NCI-H2081 treated with DMSO at 0.1 percent for 48 hours (cell line): ENCODE measurements at places on chromosomes 4 and X.

GRCh38 chr4:73453701-73454005, 17.6 kb downstream of the AFP start:
- DNase-seq: no peak

GRCh38 chrX:81280148-81280547, 78.2 kb downstream of the SH3BGRL start:
- no peak for DNase-seq

- no peak for DNase-seq
These were observed 150.6 kb downstream of the ADAMTS3 start for GRCh38 chr4:72418458-72418857.

DNA sequence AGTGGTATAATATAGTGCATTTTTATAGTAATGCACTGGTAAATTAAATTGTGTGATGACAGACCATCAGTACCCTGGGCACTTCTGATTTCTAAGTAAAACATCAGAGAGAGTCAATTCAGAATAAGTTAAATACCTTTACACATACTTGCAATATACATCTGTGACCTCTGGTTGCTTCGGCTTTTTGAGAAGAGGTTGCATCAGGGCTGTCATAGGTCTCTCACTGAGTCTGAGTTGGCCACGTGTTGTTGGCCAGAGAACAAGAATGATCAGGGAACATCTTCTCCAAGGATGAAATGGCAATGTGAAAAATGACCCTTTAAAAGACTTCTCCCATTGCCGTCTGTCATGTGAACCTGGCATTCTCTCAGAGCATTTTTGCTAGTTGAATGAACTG, 36.9 kb upstream of the PUDP start:
- DNase-seq: no peak

GRCh38 chr4:120078216-120078615, 11.6 kb upstream of the MAD2L1 start:
- DNase-seq: no peak
